ENCODE measurements at places on chromosomes 6 and 20.

GRCh38 chr6:34791164-34791700 is 651 bp upstream of the BLTP3A start:
- DNase-seq = peak; percentile 27

DNA sequence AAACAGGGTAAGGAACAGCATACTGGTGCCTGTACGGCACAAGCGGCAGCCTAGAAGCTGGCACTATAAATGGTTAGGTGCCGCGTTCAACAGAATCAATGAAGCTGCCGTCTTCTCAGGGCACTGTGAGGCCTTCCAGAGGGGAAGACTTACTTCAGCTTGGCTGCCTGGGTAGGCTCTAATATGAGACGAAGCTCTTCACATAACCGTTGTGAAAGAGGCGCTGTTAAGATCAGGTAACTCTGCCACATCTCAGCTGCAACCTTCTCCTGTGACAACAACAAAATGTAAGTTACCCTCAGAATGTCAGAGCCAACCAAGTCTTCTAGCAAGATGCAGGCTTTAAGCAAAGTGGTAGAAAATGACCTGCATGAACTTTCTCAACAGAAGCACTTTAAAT is 12.0 kb upstream of the LYRM2 start:
- no peak for DNase-seq

DNA sequence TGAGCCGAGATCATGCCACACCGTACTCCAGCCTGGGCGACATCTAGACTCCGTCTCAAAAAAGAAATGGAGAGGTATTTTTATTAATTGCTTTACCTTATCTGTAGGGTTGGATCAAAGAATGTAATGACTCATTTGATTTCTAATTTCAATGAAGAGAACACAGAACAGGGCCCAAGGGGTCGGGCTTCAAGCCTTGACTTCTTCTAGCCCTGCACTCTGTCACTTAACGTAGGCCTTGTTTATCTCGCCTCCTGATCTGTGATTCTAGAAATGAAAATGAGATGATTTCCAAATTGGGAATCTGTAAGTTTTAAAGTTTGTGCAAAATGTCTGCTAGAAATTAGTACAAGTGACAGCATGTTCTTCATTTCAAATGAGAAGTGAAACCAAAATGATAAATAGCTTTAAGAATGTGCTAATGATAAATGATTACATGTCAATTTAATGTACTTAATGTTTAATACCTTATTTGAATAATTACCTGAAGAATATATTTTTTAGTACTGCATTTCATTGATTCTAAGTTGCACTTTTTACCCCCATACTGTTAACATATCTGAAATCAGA is 180.5 kb downstream of the SLC16A10 start:
- no peak for DNase-seq

GRCh38 chr20:47428851-47429336 is 72.4 kb upstream of the ZMYND8 start:
- DNase-seq = no peak

DNA sequence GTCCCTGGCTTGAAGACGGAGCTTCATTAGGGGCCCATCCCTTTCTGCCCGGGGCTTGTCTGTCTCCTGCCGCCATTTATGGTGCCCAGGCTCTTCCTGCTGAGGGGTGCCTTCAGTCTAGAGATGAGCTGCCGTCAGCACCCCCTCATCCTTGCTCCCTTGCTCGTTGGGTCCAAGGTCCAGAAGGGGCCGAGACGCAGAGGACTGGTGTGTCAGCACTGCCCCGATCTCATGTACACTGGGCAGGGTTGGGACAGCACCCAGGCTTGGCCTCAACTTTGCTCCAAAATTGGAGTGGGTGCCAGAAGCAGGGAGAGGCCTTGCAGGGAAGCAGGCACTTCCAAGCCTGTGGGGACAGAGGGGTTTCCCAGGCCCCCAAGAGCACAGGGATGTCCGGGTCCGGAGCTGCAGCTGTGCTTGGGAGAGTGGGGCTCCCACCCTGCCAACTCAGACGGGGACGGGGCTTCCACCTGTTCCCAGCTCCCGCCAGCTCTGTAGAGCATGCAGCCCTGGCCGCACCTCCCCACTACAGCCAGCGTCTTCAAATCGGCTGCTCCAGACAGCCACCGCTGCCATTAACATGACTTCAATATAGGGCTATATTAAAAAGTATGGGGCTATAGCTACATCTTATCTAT is 488.8 kb downstream of the TENT5A start:
- DNase-seq = no peak

DNA sequence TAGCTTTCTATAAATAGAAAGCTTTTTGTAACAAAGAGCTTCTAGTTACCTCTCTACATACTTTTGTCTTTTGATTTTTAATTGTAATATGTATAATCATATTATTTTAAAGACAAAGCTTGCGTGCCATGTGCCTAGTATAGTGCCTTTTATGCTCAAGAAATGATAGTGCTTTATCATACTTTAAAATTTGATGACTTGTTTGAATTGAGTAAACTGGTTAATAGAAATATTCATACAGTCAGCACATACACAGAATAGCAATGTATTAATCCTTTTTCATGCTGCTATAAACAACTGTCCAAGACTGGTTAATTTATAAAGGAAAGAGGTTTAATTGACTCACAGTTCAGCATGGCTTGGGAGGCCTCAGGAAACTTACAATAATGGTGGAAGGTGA is 313.0 kb downstream of the FRK start:
- DNase-seq = no peak

- no peak for DNase-seq
Measured at GRCh38 chr6:39061182-39061581, 12.6 kb downstream of the GLP1R start.

DNA sequence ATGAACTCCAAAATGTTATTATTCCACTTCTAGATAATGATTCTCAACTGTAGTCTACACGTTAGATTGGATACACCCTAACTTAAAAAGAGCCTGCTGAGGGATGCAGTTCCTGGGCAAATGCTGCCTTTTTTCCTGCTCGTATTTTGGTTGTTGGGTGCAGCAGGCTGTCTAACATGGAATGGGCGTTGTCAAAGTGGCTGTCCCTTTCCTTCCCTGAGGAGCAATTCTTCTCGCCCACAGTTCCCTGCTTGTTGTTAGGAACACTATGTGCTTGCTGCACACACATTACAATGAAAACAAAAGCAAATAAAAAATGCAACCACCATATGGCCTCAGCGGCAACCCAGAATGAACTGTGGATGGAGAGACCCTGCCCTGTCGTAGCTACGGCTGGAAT is 1.7 kb upstream of the ADGRF5 start:
- DNase-seq = no peak

GRCh38 chr20:58652606-58653294 is 1.7 kb downstream of the STX16 start:
- DNase-seq = no peak

- DNase-seq = no peak
Measured at GRCh38 chr20:31638317-31638716, 605 bp downstream of the COX4I2 start.

DNA sequence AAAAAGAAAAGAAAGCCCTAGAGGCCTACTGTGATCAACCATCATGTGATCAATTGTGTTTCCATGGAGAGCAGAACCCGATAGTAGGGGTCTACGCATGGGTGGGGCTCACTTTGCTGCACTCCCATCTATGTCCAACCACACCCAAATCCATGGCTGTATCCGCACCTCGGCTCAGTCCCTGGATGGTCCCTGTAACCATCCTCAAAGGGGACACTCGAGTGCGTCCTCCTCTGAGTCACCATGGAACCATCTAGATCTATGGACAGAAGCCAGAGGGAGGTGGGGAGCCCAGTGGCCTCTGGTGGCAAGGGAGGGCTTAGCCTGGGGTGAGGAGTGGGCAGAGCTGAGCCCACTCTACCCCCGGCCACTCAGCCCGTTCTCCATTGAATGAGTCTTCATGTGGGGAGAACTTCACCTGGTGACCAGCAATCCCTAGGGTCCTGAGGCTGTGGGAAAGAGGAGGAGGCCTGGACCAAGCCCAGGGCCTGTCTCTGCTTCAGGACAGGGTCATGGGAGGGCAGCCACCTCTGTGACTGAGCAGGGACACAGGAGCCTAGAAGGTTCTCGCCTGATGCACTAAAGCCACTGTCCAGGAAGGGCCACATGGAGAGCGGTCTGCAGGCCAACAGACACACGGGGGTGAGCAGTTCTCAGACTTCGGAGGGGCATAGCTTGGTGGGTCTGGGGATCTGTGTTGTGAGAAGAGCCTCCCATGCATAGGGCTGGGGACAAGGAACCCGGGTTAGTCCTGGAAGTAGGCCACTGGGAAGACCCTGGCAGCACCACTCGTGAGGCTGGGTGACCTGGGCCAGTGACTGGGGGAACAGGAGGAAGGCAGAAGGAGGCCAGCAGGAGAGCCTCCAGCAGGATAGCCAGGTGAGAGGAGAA is 19.3 kb downstream of the RAET1L start:
- no peak for DNase-seq
